ENCODE measurements at places on chromosomes 1 and 21. TPM values are rescaled to one million over a fixed set of nuclear protein-coding genes. Genes with fewer than 3 reads are reported as not detected.

- no peak for DNase-seq
These were observed 3.2 kb downstream of the B3GALNT2 start for GRCh38 chr1:235500971-235501540.

DNA sequence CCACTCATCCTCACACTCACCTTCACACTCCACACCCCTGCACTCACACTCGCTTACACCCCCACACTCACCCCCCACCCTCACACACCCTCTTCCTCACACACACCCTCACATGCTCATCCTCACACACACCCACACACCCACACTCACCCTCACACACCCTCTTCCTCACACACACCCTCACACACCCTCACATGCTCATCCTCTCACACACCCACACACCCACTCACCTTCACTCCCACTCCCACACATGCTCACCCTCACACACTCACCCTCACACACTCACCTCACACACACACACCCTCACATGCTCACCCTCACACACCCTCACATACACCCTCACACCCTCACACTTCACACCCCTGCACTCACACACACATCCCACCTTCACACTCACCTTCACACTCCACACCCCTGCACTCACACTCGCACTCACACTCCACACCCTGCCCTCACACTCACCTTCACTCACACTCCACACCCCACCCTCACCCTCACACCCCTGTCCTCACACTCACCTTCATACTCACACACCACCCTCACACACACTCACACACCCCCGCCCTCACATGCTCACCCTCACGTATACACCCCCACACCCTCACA, 42.6 kb upstream of the EDN2 start:
- DNase-seq = no peak

DNA sequence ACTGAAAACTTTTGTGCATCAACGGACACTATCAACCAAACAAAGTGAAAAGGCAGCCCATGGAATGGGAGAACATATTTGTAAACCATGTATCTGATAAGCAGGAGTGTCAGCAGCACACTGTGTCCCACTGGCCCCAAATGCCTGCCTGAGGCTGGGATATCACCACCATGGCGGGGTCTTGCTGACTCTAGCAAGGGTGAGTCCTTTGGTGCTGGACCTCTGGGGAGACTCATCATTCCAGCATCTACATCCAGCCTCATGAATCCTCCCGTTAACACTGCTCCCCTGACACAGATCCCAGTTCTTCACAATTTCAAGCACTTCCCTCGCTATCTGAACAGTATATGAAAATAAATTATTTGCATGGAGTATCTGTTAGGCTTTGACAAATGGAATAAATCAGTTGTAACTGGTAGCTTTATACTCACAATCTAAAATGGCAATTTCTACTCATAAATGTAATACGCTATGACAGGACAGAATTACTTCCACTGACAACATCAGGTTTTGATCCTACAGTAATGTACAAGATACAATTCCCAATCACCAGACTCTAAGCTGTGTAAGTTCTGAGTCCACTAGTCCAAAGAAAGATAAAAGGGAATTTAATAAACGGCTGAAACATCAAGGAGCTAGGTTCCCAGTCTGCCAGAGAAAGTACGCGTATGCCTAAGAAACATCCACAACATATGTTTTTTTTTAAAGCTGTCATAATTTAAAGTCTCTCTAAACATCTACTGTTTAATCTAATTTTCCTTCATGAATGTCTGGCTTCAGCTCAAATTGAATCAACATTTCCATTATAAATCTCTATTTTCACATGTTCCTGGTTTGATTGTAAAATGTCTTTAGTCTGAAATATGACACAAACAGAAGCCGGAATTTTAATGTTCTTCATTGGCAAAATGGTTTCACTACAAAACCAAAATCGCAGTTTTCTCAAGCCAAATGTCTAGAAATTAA, 95.1 kb downstream of the SIPA1L2 start:
- no peak for DNase-seq

GRCh38 chr1:161158316-161159010, 837 bp upstream of the USP21 start:
- DNase-seq = no peak

GRCh38 chr1:32023351-32023750, 9.7 kb downstream of the KHDRBS1 start:
- no peak for DNase-seq

GRCh38 chr1:204232526-204232925, 18.7 kb upstream of the GOLT1A start:
- no peak for DNase-seq

GRCh38 chr1:85406887-85407533, 57.9 kb downstream of the DDAH1 start:
- peak; percentile 70 for DNase-seq

DNA sequence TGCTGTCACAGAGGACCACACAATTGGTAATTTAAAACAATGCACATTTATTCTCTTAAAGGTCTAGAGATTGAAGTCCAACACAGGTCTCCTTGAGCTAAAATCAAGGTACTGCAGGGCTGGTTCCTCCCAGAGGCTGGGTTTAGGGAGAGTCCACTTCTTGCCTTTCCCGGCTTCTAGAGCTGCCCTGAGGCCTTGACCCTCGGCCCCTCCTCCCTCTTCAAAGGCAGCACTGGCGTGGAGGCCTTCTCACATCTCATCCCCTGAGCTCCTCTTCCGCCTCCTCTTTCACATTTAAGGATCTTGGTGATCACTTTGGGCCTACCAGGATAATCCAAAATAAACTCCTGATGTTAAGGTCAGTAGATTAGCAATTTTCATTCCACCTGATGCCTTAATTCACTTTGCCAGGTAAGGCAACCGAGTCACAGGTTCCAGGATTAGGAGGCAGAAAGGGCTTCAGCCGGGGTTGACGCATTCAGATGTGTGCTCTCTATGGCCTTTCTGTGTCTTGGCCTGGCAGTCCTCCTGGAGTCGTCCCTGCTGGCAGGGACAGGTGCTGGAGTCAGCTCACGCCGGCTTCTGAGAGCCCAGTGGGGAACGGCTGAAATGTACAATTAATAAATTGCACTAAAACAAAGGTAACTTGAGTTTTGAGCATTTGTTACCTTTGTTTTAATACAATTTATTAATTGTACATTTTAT, 61.2 kb upstream of the ABCG1 start:
- DNase-seq = no peak

DNA sequence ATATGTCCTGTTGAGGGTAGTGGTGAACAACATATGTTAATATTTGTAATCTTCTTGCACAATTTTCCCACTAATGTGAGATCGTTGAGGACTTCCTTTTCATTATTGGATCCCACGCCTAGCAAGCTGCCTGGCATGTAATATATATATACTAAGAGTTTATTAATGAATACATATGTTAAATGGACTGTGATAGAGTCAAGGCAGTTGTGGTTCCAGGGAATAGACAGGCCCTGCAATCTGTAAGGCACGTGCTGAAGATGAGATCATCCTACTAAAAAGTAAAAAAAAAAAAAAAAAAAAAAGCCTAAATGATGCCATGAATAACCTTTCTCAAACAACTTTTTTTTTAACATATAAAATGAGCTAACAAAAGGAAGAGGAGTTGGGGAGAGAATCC, 28.9 kb downstream of the PLPPR5 start:
- DNase-seq = no peak

DNA sequence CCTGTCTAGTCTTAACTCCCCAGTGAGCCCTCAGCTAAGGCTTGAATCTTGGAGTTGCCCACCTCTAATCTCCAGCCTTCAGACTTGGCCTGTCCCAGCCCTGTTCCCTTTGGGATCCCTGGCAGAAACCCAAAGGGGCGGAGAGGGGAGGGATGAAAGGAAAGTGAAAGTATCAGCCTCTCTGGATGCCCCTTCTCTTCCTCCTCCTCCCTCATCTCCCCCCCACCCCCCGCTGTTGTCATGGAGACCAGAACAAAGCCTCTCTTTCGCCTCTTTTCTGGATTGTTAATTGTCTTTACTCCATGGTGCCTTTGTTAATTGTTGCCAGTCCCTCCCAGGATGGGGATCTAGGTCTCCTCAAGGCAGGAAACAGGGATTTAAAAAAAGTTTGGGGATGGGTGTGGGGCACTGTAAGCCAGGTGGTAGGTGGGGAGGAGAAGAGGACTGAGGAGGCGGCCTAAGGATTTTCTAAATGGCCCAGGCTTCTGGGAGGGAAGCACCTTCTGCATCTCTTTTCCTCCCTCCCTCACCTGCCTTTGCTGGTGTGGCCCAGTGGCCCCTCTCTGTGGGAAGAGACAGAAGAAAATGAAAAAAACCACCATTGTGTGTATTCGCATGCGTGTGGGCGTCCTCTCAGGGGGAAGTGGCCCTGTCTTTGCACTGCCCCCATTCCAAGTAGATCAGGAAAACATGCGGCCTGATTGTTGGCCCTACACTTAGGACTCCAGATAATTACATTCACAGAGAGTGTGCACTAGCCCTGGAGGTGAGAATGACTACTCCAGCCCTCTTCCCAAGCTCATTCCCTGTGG, 7.5 kb upstream of the SOX13 start:
- DNase-seq = no peak

- DNase-seq = no peak
These were observed 904 bp downstream of the KLF17 start for GRCh38 chr1:44119525-44119924.

DNA sequence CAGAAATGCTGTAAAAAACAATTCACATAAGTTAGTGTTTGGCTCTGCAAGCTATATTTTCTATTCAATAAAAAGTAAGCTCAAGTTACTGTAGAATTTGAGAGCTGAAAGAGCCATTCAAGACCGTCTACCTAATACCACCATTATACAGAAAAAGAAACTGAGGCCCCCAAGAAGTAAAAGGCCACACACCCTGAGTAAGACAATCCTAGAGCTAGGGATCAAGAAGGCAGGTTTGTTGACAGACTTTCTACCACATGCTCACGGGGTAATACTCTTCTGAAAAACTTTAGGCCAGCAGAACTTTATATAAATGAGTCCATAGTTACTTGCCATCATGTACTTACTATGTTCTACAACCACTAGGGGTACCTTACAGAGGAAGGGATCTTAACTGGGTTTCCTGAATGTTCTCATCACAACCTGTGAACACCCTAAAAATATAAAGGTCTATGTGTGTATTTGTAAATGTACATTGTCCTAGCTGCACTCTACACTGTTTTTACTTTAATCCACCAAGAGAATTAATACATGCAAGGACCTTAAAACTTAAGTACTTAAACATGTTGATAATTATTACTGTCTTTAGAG, 2.7 kb downstream of the PSMG1 start:
- DNase-seq = no peak

DNA sequence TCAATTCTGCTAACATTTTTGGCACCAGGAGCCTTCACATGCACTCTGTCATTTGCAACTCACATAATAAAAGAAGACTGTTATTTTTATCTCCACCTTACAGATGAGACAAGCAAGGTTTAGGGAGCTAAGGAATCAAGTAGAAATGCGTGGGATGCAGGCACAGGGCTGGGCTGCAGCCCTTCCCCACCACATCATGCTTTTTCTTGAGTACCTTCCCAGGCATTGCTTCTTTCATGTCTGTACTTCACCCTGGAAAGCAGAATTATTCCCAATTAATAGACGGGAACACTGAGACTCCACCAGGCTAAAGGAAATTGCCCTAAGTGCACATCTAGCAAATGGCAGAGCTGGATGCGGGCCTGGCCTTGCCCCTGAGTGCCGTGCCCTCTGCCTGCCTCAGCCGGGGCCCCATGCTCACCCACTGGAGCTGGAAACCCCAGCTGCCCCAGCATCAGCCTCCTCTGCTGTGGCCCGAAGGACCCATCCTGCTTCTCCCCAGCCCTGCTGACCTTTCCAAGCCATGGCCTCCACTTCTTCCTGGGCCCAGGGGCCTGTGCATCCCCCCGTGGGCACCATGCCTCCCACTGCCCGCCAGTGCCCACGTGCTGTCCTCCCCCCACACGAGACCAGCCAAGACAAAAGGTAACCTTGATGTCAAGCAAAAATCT, 257.5 kb downstream of the TOMM20 start:
- no peak for DNase-seq

GRCh38 chr1:85307987-85308832, 31.8 kb upstream of the BCL10 start:
- peak; percentile 91 for DNase-seq

- DNase-seq = peak; percentile 35
These were observed 9.8 kb upstream of the TSPAN2 start for GRCh38 chr1:115098979-115099692.

DNA sequence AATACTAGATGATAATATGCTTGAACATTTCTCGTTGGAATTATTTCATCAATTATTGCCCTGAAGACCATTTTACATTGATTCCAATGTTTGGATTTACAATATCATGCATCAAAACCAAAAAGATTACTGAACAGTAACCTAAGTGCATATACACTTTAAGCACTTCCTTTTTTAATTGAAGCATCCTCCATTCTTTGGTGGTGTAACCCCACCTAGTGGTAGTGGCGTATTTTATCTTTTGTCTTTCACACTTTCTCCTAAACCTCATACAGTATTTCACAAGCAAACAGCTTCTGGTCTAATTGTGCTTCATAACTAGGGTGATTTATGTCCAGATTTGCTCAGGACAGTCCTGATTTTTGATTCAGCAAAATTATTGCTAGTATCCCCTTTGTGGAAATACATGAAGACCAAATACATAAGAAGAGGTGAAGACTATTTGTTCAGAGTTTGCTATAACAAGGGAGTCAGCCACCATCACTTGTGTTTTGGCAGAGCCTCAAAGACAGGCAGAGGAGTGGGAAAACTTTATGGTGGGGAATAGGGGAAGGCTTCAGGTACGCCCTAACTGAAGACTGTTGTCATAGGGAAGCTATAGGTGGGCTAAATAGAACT, 3.4 kb upstream of the NVL start:
- DNase-seq = no peak

DNA sequence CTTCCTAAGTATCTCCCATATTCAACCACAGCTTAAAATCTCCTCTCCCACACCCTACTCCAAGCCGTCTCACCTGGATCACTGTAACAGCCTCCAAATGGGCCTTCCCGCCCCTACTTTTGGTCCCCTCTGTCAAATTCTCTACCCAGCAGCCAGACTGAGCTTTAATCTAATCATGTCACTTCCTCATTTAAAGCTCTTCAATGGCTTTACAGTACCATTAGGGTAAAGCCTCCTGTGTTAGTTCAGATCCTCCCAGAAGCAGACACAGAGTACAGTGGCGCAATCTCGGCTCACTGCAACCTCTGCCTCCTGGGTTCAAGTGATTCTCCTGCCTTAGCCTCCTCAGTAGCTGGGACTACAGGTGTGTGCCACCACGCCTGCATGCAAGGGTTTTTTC, 46.8 kb upstream of the PSEN2 start:
- DNase-seq = no peak

DNA sequence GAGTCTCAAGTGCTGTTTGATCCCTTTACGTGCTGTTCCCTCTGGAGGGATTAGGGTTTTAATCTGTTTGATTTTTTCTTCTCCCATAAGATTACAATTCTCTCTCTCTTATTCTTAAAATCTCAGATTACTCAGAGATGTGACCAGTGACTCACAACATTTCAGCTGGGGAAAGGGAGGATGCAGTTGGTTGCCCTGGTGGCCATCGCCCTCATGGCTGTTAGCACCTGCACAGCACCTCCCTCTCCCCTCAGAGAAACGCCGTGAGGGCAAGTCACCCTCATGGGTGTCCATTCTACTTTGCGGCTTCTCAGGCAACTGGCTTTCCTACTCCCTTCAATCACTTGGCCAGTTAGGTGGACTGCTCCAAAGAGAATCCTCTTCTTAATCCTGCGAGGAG, 42.4 kb upstream of the KCNA3 start:
- no peak for DNase-seq

FABP3 gene
- total RNA-seq = 1.0 TPM

TSPAN2 gene
- 2.6 TPM for total RNA-seq

NPPA gene
- total RNA-seq = not detected

KIF17 gene
- total RNA-seq = 1.8 TPM

SLAMF9 gene
- total RNA-seq = not detected

FGR gene
- total RNA-seq = 3.0 TPM

TRIM45 gene
- total RNA-seq = 7.5 TPM

S100A2 gene
- total RNA-seq = not detected

CADM3 gene
- 0.26 TPM for total RNA-seq

TIE1 gene
- 14.0 TPM for total RNA-seq
